ENCODE measurements at places on chromosomes 2 and 18.

GRCh38 chr18:56289381-56289780 is 349.0 kb downstream of the TXNL1 start:
- no peak for DNase-seq

DNA sequence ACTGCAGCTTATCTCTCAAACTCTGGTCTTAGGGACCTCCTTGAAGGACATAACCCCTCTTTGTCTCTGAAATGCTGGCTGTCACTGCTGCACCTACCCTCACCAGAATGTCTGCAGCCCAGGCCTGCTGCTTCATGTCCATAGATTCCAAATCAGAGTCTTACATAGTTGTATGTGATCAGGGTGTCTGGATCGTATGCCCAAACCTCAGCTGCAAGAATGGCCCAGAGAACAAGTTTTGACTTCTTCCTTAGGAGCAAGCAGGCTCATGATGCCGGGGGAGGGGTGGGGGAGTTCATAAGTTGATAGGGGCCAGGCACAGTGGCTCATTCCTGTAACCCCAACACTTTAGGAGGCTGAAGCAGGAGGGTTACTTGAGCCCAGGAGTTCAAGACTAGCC is 55.8 kb upstream of the RMDN2 start:
- DNase-seq = no peak

DNA sequence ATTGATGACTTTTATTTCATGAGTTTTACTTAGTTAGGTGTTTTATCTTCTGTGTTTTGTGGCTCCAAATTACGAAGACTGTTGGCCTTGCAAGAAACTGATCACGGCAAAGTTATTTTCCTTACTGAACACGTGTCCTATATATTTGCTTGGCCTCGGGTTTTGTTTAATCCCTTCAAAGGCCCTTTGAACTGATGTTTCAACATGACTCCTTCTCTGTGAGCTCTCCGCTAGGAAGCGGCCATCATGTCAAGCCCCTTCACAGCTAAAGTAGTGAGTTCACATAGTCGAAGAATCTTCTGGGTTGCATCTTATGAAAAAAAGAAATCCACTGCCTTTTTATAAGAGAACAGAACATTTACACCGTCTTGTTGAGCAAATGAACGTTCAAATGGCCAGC is 159.3 kb downstream of the GBX2 start:
- no peak for DNase-seq

- DNase-seq = no peak
These were observed 169.3 kb downstream of the SETBP1 start for GRCh38 chr18:44850001-44850400.
